ENCODE measurements at places on chromosomes 7 and 10. TPM values are rescaled to one million over a fixed set of nuclear protein-coding genes. Genes with fewer than 3 reads are reported as not detected.

DNA sequence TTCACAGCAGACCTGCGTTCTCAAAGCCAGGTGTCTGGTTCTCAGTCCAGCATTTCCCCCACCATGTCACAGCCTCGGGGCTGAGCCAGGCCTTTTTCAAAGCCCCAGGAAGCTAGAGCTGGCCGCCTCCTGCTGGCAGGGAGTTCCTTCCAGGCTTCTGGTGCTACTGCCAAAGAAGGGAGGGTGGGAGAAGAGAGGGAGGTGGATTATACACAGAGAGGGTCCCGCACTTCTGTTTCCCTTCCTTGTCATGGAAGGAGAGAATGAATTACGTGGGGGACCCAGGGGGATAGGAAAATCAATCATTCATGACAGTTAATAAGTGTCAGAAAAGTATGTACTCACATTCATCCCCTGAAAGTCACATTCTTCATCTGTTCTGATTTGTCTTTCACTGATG, 600 bp upstream of the LGI1 start:
- DNase-seq = no peak

- no peak for DNase-seq
These were observed 351.9 kb upstream of the LRGUK start for GRCh38 chr7:133775201-133775600.

- DNase-seq = no peak
These were observed 46.1 kb downstream of the CPEB3 start for GRCh38 chr10:92244796-92245195.

The LRGUK gene
- total RNA-seq = 0.23 TPM

The SMNDC1 gene
- 62.2 TPM for total RNA-seq

The HGF gene
- total RNA-seq = 0.49 TPM

The ITIH2 gene
- 0.67 TPM for total RNA-seq

Measured in Panc1 (cell line).